ENCODE measurements at places on chromosomes 5 and 9.

GRCh38 chr5:150142959-150143349 lies 12.7 kb downstream of the PDGFRB start:
- H3K27me3 ChIP-seq: no peaks in the 10 kb centered on the region
- H3K4me3 ChIP-seq: no peak overlapping the region
- peaks cover 2% of the 10 kb centered on the region for H3K36me3 ChIP-seq
- H3K27ac ChIP-seq: peak overlapping the region; percentile 99

DNA sequence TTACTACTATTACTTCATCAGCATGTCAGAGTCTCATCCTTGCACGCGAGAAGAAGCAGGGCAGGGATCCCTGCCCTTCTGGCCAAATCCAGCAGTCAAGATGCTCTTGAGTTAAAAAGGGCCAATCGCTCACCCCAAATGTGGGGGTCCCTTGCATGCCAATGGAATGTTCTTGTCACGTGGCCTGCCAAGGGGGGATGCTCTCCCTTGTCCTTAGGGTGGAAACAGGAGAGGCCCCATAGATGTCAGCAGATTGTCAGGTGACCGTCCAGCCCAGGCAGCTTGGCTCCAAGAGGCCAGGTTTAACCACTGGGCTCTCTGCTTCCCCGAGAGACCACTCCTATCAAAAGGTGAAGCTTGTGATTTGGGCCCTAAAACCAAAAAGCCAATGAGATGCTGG lies 25.3 kb upstream of the DUSP1 start:
- peaks cover 49% of the 10 kb centered on the region for H3K4me1 ChIP-seq
- no peak for DNase-seq
- no peaks in the 10 kb centered on the region for H3K36me3 ChIP-seq
- H3K4me3 ChIP-seq: no peak overlapping the region
- H3K27me3 ChIP-seq: no peaks in the 10 kb centered on the region

GRCh38 chr9:13412331-13412730 lies 132.8 kb upstream of the MPDZ start:
- H3K27ac ChIP-seq: no peak overlapping the region
- H3K27me3 ChIP-seq: no peaks in the 10 kb centered on the region
- no peaks in the 10 kb centered on the region for H3K4me1 ChIP-seq
- no peaks in the 10 kb centered on the region for H3K36me3 ChIP-seq

GRCh38 chr5:140633021-140633471 lies at the start of gene CD14:
Gene CD14, minus strand, starts transcription at chr5:140633175. Its CDS starts 104 bp downstream, at chr5:140633071.
- no peaks in the 10 kb centered on the region for H3K27me3 ChIP-seq
- no peaks in the 10 kb centered on the region for H3K36me3 ChIP-seq
- H3K4me1 ChIP-seq: peaks cover 2% of the 10 kb centered on the region
- H3K27ac ChIP-seq: no peak within 1 kb of the TSS

GRCh38 chr9:13139641-13140171 lies 139.8 kb downstream of the MPDZ start:
- H3K36me3 ChIP-seq: no peaks in the 10 kb centered on the region
- peak overlapping the region; percentile 60 for H3K27ac ChIP-seq
- peak; percentile 90 for DNase-seq

DNA sequence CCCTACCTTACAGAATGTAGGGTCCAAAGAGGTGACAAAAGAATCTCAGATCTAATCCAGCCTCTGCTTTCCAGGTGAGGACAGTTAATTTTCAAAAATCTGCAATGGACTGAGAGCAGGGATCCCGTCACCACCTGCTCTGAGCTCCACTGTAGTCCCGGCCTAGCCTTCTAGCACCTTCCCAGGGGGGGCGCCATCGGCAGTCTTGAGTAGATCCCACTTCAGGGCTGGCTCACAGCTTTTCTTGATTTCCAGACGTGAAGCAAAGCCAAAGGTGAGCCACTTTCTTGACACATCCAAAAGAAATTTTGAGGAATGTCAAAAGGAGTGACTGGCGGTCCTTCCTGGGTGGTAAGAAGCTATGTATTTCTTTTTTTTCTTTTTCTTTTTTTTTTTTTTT lies 114.1 kb downstream of the SYK start:
- H3K4me1 ChIP-seq: no peaks in the 10 kb centered on the region
- DNase-seq: peak; percentile 46
- H3K36me3 ChIP-seq: no peaks in the 10 kb centered on the region
- no peak overlapping the region for H3K4me3 ChIP-seq

DNA sequence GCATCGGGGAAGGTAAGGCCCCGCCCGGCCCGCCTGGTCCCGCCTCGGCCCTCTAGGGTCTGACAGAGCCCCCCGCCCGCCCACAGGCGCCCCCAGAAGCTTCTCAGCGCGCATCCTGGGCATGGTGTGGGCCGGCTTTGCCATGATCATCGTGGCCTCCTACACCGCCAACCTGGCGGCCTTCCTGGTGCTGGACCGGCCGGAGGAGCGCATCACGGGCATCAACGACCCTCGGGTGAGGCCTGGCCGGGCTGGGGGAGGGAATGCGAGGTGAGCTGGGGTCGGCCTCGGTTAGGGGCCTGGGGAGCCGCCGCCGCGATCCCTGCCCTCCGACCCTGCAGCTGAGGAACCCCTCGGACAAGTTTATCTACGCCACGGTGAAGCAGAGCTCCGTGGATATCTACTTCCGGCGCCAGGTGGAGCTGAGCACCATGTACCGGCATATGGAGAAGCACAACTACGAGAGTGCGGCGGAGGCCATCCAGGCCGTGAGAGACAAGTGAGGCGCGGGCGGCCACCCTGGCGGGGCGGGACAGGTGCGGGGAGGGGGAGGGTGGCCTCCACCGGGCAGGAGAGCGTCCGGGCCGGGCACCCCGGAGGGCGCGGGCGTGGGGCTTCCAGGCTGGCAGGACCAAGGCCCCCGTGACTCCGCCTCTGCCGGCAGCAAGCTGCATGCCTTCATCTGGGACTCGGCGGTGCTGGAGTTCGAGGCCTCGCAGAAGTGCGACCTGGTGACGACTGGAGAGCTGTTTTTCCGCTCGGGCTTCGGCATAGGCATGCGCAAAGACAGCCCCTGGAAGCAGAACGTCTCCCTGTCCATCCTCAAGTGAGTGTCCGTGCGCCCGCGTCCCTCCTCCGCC lies 7.1 kb downstream of the LRRC26 start:
- peak overlapping the region; percentile 17 for H3K4me3 ChIP-seq
- no peaks in the 10 kb centered on the region for H3K4me1 ChIP-seq

DNA sequence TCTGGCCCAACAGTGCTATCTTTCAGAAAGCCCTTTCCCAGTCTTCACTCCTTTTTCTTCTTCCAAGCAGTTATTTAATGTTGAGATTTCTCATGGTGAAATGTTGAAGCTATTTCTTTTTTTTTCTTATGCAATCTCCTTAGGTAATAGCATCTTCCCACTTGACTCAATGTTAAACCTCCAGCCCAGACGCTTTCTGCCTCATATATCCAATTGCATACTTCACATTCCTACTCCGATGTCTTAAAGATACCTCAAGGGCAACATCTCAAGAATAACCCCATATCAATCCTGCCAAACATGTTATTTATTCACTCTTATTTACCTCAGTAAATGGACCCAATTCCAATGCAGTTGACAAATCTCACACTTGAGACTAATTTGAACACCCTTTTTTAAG lies 187.3 kb downstream of the CDH12 start:
- no peaks in the 10 kb centered on the region for H3K36me3 ChIP-seq
- no peak overlapping the region for H3K27ac ChIP-seq
- H3K4me1 ChIP-seq: no peaks in the 10 kb centered on the region
- no peaks in the 10 kb centered on the region for H3K27me3 ChIP-seq
- no peak for DNase-seq
- no peak overlapping the region for H3K4me3 ChIP-seq

DNA sequence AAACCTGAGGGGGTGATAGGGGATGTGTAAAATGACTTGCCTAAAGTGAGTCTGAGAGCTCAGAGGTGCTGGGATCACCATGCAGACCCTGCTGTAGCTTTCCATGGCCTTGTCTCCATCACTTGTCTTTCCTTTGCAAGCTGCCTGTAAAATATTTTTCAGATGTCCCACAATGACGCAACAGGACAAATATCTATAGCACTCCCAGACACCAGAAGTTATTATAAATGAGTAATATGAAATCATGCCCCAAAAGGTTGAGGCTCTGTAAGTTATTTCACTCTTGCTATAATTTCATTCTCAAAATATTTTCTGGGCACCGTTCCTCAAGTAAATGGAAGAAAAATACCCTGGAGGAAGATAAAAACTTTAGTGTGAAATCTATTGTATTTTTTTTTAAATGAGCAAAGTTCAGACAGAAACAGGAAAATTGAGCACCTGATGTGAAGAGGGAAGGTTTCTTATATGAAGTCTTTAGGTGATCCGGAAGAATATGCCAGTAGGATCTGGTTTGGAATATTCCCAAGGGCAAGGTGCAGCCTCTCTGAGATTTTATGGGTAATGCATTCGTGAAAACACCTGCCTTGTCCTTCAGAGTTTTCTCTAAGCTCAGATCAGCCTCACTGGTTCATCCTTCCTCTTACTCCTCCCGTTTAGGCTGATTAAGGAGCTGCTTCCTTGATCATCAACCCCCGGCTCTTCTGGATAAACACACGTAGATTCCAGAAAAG lies 138.3 kb upstream of the DMAC1 start:
- no peaks in the 10 kb centered on the region for H3K36me3 ChIP-seq
- no peak overlapping the region for H3K27ac ChIP-seq
- no peaks in the 10 kb centered on the region for H3K4me1 ChIP-seq
- no peak for DNase-seq
- H3K4me3 ChIP-seq: no peak overlapping the region

DNA sequence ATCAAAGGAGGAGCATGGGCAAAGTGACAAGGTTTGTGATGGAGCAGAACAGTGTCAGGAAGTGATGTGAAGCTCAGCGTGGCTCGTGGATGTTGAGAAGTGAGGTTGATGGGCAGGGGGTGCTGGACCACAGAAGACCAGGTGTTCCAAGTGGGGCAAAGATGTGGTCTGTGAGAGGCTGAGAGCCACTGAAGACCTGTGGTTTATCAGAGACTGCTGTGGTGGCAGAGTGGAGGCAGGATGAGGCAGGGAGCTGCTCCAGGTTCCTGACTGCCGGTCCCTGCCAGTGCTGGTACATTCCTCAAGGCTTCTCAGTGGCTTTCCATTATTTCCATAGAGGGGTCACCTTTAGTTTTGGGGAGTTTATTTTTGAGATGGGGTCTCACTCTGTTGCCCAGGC lies 19.1 kb downstream of the PALM2AKAP2 start:
- H3K36me3 ChIP-seq: no peaks in the 10 kb centered on the region
- DNase-seq: no peak
- H3K27me3 ChIP-seq: no peaks in the 10 kb centered on the region

DNA sequence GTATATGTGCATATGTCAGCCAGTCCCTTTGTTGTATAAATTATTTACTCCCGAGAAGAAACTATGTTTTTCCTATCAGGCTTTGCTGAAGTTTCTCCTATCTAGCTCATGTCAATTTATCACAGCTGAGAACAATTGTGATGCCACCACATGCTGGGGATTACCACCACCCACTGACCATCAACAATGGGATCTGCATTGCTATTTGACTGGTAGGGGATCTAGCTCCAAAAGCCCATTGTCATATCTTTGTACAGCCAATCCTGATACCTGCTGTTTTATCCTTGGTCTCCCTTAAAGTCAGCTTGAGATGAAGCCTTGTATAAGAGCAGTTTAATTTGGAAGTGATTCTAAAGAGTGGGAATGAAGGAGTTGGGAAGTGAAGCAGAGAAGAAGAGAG lies 53.9 kb upstream of the KCNN2 start:
- H3K4me1 ChIP-seq: no peaks in the 10 kb centered on the region
- H3K27ac ChIP-seq: no peak overlapping the region
- no peaks in the 10 kb centered on the region for H3K36me3 ChIP-seq
- DNase-seq: no peak

DNA sequence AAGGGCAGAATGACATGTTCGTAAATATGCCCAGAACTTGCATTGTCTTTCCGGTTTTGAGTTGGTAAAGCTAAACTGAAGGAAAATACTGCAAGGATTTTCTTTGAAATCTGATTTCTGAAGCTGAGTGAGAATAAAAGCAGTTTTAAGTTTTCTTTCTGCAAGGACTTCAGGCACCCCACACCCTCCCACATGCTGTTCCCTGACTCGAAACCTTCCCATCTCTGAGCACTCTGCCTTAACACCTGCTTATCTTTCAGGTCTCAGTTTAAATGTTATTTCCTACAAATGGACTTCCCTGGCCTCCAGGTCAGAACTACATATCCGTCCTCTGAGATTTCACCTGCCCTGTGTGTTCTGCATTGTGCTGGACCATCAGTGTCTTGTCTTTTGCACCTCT lies 93.8 kb downstream of the KLHL3 start:
- DNase-seq: no peak
- H3K27ac ChIP-seq: no peak overlapping the region
- H3K4me1 ChIP-seq: no peaks in the 10 kb centered on the region
- no peaks in the 10 kb centered on the region for H3K27me3 ChIP-seq
- H3K36me3 ChIP-seq: no peaks in the 10 kb centered on the region
- no peak overlapping the region for H3K4me3 ChIP-seq

GRCh38 chr5:108420158-108420557 lies 38.3 kb upstream of the FBXL17 start:
- H3K4me3 ChIP-seq: no peak overlapping the region
- DNase-seq: no peak
- no peaks in the 10 kb centered on the region for H3K4me1 ChIP-seq
- H3K27ac ChIP-seq: no peak overlapping the region
- H3K27me3 ChIP-seq: no peaks in the 10 kb centered on the region

- no peaks in the 10 kb centered on the region for H3K27me3 ChIP-seq
- no peaks in the 10 kb centered on the region for H3K36me3 ChIP-seq
- H3K4me3 ChIP-seq: no peak overlapping the region
- no peak overlapping the region for H3K27ac ChIP-seq
Observed at GRCh38 chr9:121686930-121687541, 35.6 kb downstream of the DAB2IP start.

DNA sequence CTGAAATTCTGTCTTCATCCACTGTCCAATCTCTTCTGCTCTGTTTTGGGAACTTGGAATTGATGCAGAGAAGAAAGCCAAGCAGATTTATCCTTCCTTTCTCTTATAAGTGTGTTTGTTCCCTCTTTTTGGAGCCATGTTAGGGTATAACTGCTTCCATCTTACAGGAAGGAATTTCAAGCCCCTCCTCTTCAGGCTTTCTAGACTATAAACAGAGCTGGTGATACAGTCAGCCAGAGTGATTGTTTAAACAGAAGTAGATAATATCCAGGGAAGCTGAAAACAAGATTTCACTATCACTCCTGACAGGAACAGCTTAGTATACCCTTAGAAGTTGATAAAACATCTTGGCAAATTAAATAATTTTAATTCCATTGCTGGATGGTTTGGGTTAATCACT lies 102.1 kb upstream of the DMRT1 start:
- H3K27me3 ChIP-seq: no peaks in the 10 kb centered on the region
- DNase-seq: no peak
- no peak overlapping the region for H3K4me3 ChIP-seq

- H3K27me3 ChIP-seq: no peaks in the 10 kb centered on the region
- no peak overlapping the region for H3K27ac ChIP-seq
- H3K4me3 ChIP-seq: no peak overlapping the region
Observed at GRCh38 chr9:39587844-39588499, 232.5 kb downstream of the SPATA31A1 start.

GRCh38 chr5:138351517-138351916 lies 968 bp upstream of the KDM3B start:
- DNase-seq: no peak
- no peaks in the 10 kb centered on the region for H3K4me1 ChIP-seq
- H3K27me3 ChIP-seq: no peaks in the 10 kb centered on the region

GRCh38 chr5:159469496-159470372 lies 139.4 kb upstream of the IL12B start:
- peak; percentile 30 for DNase-seq
- no peaks in the 10 kb centered on the region for H3K4me1 ChIP-seq
- H3K27me3 ChIP-seq: no peaks in the 10 kb centered on the region
- no peaks in the 10 kb centered on the region for H3K36me3 ChIP-seq
- no peak overlapping the region for H3K27ac ChIP-seq

GRCh38 chr9:95494416-95495371 lies 22.1 kb downstream of the PTCH1 start:
- peaks cover 12% of the 10 kb centered on the region for H3K4me1 ChIP-seq
- H3K36me3 ChIP-seq: no peaks in the 10 kb centered on the region
- no peak overlapping the region for H3K27ac ChIP-seq
- H3K4me3 ChIP-seq: no peak overlapping the region
- peak; percentile 72 for DNase-seq

Measured in fibroblast of lung (primary cell).